ENCODE measurements at places on chromosomes 3 and 15.

DNA sequence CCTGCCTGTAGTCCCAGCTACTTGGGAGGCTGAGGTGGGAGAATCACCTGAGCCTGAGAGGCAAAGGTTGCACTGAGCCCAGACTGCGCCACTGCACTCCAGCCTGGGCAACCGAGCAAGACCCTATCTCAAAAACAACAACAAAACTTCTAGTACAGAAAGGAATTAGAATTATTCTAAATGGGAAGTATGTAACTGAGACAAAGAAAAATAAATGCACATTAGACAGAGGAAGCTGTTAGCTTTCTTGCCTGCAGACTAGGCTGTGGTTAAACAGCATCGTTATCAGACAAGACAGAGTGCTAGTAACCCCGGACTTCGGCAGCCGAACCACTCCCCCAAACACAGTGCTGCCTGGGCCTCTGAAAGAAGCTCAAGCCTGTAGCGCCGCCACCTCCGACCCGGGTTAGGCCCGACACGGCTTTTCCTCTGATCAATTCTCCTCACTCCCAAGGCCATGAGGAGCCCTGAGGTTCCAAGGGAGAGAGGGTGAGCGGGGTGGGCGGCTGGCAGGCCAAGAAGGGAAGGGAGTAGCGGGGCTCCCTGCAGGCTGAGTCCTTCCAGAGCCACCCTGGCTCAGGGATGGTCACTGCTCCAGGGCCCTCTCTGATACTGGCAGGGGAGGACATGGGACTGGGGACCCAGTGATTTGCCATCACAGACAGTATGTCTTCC is 44.8 kb upstream of the MUC4 start:
- no peak for DNase-seq

- DNase-seq, result no peak
Measured at GRCh38 chr3:138442433-138442832, 8.0 kb downstream of the ESYT3 start.

DNA sequence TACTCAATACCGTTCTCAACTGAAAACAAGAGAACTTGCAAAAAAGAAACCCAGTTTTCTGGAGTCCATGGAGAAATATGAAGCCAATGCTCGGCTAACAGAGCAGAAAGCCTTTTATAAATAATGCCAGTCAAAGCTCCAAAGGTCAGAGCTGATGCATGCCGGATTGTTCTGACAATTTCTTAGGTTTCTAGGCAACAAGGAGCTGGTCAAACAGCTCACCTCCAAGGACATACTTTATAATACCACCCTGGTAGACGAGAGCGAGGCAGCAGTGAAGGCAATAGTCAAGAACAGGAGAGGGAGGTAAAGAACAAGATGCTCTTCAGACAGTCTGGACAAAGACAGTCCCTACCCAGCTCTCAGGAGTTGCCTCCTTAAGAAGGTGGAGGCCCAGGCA is 111.1 kb downstream of the UBE3A start:
- no peak for DNase-seq

GRCh38 chr3:184538666-184539431 is 22.7 kb upstream of the EPHB3 start:
- no peak for DNase-seq

DNA sequence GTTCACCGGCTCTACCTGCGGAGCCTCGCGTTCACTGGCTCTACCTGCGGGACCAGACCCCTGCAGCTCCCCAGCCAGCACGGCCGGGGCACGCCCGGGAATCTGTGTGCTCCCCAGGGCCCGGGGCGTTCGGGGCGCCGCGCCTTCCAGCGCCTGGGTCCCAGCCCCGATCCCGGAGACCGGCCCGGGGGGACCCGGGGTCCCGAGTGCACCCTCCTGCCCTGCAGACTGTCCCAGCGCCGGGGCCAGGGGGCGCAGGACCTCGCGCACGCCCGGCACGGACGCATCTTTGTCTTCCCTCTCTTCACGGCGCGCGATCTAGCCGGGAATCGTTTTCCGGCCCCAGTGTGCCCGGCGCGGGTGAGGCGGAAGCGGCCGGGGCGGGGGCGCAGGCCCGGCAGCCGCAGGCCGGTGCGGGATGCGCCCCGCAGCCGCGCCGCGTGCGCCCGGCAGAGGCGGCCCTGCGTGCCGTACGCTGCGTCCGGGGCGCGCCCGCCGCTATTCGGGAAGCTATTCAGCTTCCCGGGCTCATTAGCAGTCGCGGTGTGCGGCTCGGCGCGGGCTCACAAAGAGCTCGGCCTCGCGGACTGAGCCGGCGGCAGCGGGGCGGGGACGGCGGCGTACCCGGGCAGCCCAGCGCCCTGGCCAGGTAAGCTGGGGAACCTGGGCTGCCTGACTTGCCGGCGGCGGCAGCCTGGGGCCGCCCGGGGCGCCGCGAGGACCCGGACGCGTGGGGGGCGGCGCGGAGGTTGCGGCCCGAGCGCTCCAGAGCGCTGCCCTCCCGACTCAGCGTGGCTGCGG is at the start of gene APBA2:
Gene APBA2, plus strand, starts transcription at position 345 of the 801 bp plus-strand sequence. CDS start 167,911 bp downstream, outside the sequence.
- DNase-seq, result no peak

GRCh38 chr3:167700046-167700445 is 34.6 kb downstream of the PDCD10 start:
- DNase-seq, result no peak

All from stimulated activated CD8-positive, alpha-beta memory T cell treated with anti-CD3 and anti-CD28 coated beads, Interleukin-4, amount 100 ng/mL, for 4 hours (primary cell).